Tibial nerve (tissue), 4 donors: ENCODE measurements at places on chromosomes 6 and 20. TPM values are rescaled to one million over a fixed set of nuclear protein-coding genes. Genes with fewer than 3 reads are reported as not detected.

HLA-G gene
- not detected for total RNA-seq

LST1 gene
- 18.9 TPM for total RNA-seq

ISM1 gene
- total RNA-seq: 25.1 TPM

TTI1 gene
- total RNA-seq: 11.1 TPM

KCNK15 gene
- total RNA-seq: 6.0 TPM

OR2H1 gene
- not detected for total RNA-seq

NFKBIE gene
- total RNA-seq: 18.6 TPM

- no peak for DNase-seq
These were observed 54.8 kb downstream of the BTBD3 start for GRCh38 chr20:11972478-11972877.

DNA sequence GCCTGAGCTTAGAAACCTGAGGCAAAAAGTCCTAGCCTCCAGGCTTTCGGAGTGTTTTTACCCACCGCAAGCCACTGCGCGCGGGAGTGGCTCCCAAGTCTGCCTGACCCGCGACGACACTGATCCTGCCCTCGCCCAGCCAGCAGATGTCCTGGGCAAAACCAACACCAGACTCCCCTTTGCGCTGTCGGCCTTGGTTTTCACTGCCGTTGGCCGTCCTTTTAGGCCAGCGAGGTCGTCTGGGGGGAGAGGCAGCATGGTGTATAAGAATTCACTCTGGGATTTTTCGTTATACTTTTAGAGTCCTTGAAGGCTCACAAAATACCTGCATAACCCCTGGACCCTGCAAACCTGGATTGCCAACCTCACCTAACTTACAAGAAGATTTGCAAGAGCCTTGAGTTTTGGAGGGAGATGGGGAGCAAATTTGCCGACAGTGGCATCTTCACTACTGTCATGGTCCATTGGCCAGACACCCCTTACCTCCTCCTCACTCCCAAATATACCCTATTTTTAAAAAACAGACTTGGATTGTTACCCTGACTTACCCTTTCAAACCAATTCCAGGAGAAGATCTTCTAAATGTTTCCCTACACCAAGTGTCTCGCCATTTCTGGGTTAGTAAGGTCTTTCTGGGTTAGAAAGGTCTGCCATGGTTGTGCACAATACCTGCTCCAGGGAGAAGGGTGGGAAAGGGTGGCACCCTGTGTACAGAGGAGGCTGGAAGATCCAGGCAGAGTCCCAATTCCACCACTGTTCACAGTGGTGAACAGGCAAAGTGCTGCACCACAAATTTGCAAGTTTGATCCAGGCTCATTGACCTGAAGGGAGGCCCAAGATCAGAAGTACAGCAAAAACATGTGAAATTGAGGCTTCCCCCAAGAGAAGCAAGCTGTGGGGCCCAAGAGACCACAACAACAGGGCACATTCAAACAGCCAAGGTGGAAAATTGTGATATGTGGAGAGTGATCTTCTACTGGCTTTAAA, 4.4 kb downstream of the FOXA2 start:
- no peak for DNase-seq

GRCh38 chr20:57435498-57436222, 44.5 kb downstream of the RBM38 start:
- DNase-seq: peak; percentile 20

DNA sequence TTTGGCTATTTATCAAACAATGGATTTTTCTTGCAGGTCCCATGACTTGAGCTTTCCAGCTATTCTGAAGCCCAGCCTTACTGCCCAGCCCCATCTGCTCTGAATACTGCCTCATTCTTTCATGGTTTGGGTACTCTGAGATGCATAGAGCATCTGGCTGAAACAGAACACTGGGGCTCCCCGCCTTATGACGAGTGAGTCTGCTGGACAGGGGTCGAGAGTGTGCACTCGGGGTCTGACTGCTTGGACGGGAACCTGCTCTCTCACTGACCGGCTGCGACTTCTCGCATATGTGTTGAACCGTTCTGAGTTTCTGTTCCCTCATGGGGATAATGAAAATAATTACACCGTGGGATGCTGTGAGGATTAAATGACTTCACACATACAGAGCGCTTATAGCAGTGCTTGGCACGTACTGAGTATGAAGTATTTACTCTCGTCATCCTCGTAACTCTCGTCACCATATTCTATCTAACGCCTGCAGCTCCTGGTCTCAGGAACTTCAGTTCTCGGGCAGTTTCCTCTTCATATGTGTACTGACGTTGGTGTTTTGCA, 59.5 kb upstream of the MPC1 start:
- DNase-seq: no peak

DNA sequence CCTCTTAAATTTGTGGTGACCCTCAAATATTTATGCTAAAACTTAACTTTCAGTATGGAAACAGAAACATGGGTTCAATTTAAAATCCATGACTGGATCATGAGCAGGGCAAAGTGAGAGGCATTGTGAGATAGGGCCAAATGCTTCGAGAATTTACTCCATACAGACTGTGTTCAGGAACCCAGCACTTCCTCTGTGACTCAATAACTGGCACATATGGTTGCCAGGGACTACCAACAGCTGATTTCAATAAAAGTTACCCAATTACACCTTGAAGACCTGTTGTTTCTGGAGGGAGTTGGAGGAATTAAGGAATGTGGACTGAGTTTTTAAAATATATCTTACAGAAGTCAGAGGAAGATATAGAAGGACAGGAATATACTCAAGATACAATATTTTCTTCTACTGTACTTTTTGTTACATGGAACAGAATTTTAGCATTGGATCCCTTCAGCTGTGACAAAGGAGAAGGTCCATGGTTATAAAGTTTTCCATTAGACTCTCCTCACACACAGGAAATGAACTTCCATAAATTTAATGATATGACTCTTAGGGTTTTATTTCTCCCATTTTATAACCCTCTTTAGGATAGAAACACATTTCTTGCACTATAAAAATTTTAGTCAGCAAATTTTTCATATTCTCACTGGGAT, 258.5 kb downstream of the KHDC1L start:
- DNase-seq: no peak

DNA sequence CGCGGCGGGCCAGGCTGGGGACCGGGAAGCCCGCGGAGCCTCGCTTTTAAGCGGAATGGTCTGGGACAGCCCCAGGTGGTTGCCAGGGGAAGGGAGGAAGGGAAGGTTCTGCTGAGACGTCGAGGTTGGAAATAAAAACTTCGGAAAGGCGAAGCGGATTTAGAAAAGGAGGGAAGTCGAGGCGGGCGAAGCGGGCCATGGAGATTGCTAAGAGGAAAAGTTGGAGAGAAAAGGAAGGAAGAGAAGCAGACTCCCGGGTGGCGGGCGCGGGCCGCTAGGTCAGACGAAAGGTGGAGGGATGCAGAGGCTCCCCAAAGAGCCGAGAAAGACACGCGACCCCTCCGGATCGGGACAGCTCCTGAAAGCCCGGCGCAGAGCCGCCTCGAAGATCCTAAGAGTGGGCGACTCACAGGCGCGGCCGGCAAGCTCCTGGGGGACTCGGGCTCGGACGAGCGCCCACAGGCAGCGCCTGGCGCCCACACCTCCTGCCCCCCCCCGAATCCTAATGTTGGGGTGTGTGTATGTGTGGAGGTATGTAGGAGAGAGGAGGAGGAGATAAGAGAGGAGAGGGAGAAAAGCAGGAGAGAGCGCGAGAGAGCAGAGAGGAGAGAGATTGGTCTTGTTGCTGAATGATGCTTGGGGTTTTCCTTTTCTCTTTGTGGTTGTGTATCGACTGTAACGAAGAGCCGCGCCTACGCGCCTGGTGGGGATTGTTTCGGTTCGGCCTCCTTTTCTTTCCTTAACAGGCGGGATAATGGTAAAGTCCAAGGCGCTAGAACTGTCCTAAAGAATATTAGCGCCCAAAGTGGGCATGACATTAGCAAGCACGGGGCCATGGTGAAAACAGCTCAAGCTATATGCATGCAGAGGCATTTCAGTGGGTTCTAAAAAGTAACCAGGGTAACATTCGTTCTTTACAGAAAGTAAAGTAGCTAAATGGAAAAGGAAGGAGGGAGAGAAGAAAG, 1.5 kb downstream of the TFAP2B start:
- no peak for DNase-seq

GRCh38 chr6:36186199-36186598, 10.3 kb upstream of the BRPF3 start:
- DNase-seq: no peak

GRCh38 chr6:137493218-137494038, 766 bp downstream of the OLIG3 start:
- no peak for DNase-seq

- no peak for DNase-seq
These were observed 512.0 kb downstream of the CDKAL1 start for GRCh38 chr6:21046276-21046675.

- DNase-seq: no peak
These were observed 10.5 kb downstream of the TMEM239 start for GRCh38 chr20:2826655-2827054.

DNA sequence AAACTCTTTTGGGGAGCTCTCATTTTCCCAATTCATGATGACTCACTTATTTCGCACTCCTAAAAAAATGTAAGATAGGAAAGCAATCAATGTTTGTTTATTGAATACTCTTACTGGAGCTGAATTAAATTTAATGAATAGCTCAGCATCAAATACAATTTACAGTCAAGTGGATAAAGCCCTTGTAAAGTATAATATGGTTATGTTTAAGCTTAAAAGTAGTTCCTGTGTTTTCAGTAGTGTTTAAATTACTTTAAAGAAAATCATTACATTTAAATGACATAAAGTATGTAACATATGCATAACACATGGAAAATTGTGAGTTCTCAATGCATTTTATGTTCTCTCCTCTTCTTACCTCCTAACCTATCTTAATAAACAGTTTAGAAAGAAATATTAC, at the start of gene OR2B3:
OR2B3 (minus strand) TSS at position 101 of the 400 bp plus-strand sequence; CDS start at position 36, 65 bp downstream.
- no peak for DNase-seq

DNA sequence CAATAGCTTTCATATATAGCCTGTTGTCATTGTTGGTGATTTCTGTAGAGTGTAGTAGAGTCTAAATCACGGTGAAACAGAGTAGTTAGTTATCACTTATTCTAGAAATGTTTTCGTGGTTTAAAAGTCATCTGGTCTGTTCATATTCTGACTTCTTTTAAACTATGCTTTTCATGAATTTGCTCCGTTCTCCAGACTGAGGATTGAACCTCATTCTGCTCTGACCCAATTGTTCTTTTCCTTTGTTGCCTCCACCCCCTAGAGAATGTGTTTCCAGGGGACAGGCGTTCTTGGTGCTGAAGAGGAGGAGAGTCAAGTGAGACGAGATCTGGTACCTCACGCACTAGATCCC, 748 bp upstream of the ZNF292 start:
- DNase-seq: no peak

- DNase-seq: peak; percentile 21
These were observed 38.2 kb downstream of the KIF6 start for GRCh38 chr6:39686976-39687375.

DNA sequence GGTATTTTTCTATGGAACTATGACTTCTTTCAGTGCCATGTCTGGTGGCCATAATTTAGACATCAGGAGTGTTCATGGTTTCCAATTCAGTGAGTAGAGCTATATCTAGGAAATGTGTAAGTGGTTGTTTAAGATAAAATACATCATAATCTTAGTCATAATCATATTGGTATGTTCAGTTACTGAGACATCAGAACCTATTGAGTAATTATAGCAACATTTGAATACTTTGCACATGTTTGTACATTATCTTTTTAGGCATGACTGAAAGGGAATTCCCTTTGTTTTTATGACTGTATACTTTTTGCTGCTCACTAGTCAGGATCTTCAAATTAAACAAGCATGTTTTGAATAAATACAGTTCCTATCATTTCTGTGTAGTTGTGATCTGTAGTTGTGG, 64.0 kb downstream of the STXBP5 start:
- DNase-seq: no peak

- no peak for DNase-seq
These were observed 1.7 kb upstream of the HSD17B8 start for GRCh38 chr6:33202799-33203198.

- DNase-seq: no peak
These were observed 18.5 kb downstream of the SLC22A2 start for GRCh38 chr6:160239929-160240690.

GRCh38 chr6:154500769-154501577, 9.5 kb downstream of the CNKSR3 start:
- DNase-seq: no peak

DNA sequence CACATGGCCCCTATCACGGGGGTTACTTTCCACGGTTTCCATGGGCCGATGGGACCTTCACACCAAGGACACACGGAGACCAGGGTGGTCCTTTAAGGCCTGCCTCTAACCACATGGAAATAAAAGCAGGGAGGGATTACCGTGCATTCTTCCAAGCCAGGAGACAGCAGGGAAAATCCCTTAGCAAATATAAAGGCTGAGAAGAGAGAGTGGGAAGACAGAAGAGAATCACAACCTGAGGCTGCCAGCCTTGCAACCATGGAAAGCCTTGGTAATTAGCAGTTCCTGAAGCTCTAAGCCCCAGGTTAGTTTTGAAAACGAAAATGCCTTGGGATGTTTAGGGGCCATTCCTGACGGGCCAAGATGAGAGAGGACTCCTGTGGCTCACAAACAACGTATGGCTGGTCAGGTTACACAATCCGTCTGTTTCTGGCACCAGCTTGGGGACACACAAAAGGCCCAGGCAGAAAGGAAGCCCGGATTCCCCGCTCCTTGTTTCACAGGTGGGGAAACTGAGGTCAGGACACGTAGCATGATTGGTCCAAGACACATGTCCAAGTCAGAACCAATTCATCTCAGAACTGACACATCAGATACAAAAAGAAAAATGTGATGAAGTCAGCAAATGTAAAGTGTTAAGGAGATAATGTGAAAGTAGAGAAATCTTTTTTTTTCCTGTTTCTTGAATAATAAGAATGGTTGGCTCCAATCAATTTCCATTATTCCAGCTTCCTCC, 2.8 kb downstream of the PREX1 start:
- no peak for DNase-seq

GRCh38 chr6:22041797-22042480, 254.9 kb downstream of the PRL start:
- DNase-seq: no peak

DNA sequence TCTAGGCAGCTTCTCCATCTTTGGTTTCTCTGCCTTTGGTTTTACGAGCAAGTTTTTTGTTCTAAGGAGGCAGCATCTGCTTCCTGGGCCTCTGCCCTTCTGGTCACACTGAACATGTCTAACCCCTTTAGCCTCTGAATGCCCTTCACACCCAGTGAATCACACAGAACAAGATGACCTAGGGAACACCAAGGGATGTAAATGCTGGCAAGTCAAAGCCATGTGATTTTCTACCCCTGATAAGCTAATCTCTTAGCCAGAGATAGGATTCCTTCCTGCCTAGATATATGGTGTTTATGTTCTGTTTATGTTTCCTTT, 7.2 kb upstream of the BPIFB6 start:
- DNase-seq: no peak

DNA sequence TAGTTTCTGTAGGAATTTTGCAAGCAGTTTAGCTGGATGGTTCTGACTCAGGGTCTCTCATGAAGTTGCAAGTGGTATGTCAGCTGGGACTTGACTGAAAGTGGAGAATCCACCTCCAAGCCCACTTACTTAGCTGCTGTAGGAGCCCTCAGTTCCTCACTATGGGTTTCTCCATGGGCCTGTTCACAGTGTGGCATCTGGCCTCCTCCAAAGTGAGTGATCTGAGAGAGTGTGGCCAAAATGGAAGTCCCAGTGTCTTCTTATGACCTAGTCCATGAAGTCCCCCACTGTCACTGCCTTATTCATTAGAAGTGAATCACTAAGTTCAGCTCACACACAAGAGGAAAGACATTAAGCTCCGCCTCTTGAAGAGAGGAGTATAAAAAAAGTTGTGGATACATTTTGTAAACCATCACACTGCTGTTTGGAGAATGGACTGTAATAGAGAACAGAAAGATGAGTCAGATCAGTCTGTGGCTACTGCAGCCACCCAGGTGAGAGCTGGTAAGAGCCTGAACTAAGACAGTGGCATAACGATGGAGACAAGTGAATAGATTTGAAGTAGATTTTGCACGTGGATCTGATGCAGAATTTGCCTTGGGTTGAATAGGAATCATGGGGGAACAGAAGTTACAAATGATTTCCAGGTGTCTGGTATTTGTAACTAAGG, 4.9 kb upstream of the NELFCD start:
- no peak for DNase-seq
